ENCODE measurements at places on chromosomes 16 and 17.

DNA sequence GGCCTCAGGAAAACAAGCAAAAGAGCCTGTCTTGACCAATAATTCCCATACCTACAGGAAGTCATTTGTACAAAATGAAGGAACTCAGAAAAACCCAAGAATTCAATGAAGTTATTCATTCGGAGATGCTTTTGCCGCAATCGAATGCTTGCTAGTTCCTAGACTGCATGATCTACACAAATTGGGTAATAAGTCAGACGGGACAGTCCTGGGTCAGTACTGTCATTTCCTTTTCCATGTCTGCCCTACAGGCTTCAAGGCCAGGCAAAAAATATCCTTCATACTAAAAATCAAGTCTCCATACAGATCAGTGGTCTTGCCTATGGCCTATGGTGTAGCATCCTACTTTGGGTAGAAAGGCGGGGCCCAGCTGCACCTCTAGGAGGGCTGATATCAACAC, 71.4 kb downstream of the CFDP1 start:
- DNase-seq, result no peak

DNA sequence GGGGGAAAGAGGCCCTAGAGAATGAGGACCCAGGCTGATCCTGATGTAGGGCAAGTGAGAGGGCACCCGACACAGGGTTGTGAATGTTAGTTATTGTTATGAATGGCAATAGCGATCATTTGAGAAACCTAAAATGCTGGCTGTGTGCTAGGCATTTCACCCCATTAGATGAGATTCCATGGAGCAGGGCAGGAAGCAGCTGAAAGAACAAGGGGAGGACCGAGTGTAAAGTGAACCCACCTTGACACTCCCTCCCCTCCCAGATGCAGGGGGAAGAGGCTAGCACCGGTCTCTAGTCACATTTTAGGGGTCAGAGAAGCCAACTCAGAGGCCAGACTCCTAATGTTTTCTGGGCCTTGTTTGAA, 553 bp upstream of the CORO6 start:
- DNase-seq, result no peak

GRCh38 chr17:76034428-76035350, 7.6 kb upstream of the EVPL start:
- DNase-seq, result no peak

- DNase-seq, result peak; percentile 65
Measured at GRCh38 chr16:4090351-4090851, 25.8 kb downstream of the ADCY9 start.

GRCh38 chr17:77217566-77217965, 76.8 kb downstream of the SEC14L1 start:
- no peak for DNase-seq

DNA sequence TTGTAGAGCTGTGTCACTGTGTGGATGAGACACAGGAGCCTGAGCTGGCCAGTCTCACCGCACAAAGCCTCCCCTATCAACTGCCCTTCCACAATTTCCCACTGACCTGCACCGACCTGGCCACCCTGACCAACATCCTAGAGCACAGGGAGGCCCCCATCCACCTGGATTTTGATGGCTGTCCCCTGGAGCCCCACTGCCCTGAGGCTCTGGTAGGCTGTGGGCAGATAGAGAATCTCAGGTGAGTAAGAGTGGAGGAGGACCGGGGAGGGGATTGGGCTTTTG, 37.4 kb downstream of the NLRC5 start:
- no peak for DNase-seq

DNA sequence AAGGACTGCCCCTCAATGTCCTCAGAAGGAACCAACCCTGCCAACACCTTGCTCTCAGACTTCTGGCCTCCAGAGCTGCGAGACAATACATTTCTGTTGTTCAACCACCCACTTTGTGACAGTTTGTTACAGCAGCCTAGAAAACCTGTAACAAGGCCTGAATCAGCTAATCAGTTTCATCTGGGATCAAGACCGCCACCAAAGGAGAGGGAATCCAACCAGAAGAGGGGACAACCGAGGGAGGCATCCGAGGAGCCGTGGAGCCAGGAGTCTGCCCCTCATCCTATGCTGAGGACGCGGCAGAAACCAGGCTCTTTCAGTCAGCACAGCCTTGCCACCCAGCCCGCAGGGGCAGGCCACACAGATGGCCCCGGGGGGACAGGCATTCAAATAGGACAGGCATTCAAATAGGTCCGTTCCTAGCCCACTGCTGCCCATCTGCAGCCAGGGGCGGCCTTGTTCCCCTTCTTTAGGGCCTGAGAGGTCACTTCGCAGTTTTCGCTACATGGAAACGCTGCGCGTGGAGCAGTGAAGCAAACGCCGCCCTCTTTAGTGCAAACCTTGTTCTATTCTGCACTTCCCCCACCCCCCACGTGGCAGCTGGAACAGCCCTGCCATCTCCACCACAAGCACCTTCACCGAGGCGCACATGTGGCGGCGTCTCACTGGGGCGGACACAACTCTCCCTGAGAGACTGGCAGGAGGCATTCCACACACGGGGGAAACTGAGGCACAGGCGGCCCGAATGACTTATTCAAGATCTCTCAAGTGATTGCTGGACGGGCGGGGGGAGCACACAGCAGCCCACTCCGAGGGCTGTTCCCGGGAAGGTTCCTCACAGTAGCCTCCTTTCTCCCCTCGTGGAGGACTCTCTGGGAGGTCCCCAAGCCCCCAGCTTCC, 26.7 kb downstream of the FA2H start:
- DNase-seq, result no peak

DNA sequence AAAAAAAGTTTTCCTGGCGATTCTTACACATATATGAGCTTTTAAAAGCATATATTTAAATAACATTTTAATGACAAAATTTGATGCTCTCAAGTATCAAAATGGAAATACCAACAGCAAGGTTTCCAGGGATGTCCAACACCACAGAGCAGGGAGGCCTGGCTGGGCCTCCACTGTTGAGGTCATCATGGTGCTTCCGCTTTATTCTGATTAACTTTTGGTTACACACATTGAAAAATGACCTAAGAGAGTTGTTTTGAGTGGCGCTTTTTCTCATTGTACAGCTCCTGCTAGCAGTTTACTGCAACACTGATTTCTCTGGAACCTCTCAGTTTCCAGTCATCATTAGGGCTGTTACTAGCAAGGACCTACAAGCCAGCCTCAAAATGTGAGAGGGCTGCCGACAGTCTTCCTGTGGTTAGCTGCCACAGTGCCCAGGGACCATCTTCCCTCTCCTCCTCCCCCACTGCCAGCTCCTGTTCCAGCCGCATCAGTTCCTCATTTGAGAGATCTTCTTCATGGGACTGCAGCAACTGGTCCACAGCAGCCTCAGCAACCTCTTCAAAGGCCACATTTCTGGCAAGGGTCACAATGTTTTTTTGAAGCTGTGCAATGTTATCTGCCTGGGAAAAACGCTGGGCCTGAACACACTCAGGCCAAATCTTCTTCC, 21.3 kb downstream of the DEF8 start:
- no peak for DNase-seq

DNA sequence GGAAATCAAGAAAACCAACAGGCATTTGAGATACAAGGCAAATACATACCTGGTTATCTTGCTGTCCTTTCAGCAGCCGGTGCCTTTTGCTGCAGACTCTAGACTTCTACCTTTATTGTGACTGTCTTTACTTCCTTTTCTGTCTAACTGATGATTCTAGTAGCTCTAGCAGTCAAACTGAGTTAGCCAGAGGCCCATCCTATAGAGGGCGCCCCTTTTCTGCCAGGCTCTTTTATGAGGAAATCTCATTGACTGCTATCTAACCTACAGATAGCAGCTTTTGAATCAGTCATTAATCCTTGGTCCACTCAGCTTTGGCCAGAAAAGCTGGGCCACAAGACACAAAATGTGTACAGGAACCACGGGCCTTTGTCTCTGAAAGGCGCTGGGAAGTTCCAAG, 87.5 kb upstream of the WSB1 start:
- DNase-seq, result no peak

- no peak for DNase-seq
Measured at GRCh38 chr17:3547628-3548027, 10.0 kb downstream of the TRPV3 start.

DNA sequence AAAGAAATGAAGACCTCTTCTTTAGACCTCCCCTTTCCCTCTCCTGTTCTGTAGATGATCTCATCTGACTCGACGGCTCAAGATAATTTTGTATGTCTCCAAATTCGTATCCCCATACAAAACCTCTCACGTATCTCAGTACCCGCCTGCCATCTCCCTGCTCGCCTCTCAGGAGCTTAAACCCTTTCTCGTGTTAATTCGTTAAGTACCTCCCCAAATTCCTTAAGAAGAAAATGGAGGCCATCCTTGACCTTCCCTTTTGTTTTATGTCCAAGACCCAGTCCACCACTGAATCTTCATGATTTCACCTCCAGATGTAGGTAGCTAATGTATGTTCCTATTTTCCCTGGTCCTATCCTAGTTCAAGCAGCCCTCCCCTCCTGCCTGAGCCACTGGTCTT, 41.6 kb downstream of the OR3A1 start:
- no peak for DNase-seq

DNA sequence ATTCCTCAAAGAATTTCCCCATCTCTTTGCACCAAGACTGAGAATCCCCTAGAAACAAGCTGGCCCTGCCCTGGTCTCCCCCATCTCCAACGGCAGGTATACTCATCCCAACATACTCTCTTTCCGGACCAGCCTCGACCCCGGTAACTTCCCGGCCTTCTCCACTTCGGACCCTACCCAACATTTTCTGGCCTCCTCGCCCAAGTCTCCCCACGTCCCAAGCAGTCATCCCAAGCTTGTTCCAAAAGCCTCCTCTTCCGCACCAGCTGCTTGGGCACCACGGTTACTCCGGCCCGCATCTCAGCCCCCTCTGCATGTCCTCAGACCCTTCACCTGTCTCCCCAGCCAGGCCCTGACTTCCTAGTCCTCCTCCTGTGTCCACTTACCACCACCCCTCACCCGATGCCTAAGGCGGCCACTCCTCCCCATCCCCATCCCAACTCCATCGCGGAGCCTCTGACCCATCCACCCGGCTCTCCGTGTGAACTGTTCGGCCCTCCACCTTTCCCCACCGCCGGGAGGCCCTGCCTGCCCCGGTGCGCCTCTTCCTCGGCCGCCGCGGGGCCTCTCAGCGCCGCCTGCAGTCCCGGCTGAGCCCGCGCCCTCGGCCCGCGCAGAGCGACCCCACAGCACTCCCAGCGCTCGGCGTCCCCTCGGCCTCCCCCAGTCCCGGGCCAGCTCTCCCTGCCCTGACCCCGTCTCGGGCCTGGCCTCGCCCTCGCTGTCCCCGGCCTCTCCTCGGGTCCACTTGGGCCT, 994 bp downstream of the PITPNA start:
- peak; percentile 77 for DNase-seq

DNA sequence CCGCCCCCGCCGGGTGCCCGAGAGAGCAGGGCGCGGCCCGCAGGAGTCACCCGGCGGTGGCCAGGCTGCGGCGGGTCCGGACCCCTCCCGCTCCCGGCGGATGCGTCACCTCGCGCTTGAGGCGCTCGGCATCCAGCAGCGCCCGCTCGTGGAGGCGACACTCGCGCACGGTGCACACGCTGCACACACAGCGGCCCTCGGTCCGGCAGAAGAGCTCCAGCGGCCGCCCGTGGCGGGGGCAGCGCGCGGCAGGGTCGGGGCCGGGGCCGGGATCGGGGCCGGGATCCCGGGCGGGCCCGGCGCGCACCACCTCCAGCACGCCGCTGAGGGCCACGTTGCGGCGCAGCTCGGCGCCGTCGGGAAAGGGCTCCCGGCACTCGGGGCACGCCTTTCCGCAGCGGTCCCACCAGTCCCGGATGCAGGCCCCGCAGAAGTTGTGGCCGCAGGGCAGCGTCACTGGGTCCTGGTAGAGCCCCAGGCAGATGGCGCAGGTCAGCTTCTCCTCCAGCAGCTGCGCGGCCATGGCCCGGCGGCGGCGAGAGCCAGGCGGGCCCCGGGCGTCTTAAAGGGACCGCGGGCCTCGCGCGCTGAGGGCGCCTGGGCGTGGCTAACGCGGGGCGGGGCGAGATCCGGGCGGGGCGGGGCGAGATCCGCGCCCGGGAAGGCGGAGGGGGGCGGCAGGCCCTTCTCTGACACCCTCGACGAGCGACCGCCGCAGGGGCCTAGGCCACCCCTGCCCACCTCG, at the start of gene TRIM65:
TRIM65 (minus strand) TSS at position 537 of the 745 bp plus-strand sequence; CDS start at position 523, 14 bp downstream.
- DNase-seq, result peak; percentile 95

- no peak for DNase-seq
Measured at GRCh38 chr17:42803074-42803883, 4.6 kb downstream of the CNTD1 start.
